Heart right ventricle (tissue), 16 donors: ENCODE measurements at places on chromosomes 6 and 20. TPM values are rescaled to one million over a fixed set of nuclear protein-coding genes. Genes with fewer than 3 reads are reported as not detected.
A peak's percentile ranks its signal among the peaks of the same experiment; 100 is the strongest.

- H3K27ac ChIP-seq, result no peak overlapping the region
- H3K36me3 ChIP-seq, result no peaks in the 10 kb centered on the region
- H3K27me3 ChIP-seq, result no peaks in the 10 kb centered on the region
- H3K4me3 ChIP-seq, result no peak overlapping the region
- DNase-seq, result no peak
These were observed 862.7 kb upstream of the FLRT3 start for GRCh38 chr20:15200147-15200565.

GRCh38 chr6:89270951-89271721, 44.0 kb downstream of the GABRR2 start:
- H3K4me3 ChIP-seq, result no peak overlapping the region
- H3K36me3 ChIP-seq, result no peaks in the 10 kb centered on the region
- no peak for DNase-seq
- no peaks in the 10 kb centered on the region for H3K27me3 ChIP-seq
- no peak overlapping the region for H3K27ac ChIP-seq

DNA sequence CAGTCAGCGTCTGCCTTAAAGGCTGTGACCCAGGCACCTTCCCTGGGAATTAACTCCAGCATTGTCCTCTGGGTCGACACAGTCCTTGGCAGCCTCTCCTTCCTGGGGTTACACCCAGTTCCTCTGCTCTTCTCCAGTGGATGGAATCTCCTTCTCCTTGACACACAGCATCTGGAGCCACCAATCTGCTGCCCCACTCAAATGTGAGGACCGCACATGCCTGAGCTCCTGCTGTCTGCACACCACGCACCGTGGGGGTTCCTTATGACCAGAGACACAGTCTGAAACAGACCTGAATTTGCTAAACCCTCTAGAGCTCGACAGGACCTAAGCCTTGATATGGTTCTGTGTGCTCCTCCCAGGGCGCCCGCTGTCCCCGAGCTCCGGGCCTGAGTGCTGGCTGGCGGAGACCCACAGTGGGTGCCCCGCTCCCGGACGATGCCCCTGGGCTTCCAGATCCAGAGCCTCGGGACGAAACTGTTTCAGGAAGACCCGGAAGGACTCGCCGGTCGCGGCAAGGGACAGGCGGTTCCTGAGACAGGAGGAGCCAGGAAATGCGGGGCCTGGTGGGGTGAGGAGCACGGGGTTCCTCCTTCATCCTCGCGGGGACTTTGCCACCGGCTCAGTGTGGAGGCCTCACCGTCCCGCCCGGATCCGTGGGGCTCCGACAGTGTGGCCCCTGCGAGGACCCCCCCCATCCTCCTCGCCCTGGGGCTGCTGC, 2.5 kb upstream of the RAET1G start:
- H3K4me3 ChIP-seq, result peak overlapping the region; percentile 51
- peaks cover 20% of the 10 kb centered on the region for H3K27me3 ChIP-seq
- no peaks in the 10 kb centered on the region for H3K36me3 ChIP-seq
- H3K4me1 ChIP-seq, result peaks cover 29% of the 10 kb centered on the region

UTRN gene
- 23.2 TPM for polyA plus RNA-seq

- H3K4me3 ChIP-seq, result no peak overlapping the region
- no peaks in the 10 kb centered on the region for H3K27me3 ChIP-seq
- H3K36me3 ChIP-seq, result no peaks in the 10 kb centered on the region
These were observed 248.0 kb downstream of the TTLL2 start for GRCh38 chr6:167572841-167573271.

RIMS4 gene
- not detected for polyA plus RNA-seq

DNA sequence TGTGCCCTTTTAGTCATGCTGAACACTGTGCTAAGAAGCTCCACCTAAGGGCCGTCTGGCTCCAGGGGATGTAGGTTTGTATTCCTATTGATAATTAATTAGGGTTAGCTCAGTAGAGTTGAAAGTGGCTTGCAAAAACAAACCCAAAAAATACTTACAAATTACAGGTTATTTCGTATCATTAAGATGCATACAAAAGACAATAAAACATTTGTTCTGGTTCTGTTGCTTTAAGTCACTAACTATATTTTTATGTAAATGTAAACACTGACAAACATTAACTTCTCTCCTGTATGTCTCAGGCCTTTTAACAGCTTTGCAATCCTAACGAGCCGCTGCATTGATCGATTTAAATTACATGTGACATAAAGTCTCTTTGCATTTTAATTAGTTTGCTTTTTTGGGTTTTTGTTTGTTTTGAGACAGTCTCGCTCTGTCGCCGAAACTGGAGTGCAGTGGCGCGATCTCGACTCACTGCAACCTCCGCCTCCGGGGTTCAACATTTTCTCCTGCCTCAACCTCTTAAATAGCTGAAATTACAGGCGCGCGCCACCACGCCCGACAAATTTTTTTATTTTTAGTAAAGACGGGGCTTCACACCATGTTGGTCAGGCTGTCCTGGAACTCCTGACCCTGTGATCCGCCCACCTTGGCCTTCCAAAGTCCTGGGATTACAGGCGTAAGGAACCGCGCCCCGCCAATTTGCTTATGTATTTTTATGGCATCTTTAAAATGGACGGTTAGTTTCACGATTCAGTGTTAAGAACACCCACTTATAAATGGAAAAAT, 110.9 kb downstream of the HFE start:
- peaks cover 40% of the 10 kb centered on the region for H3K4me1 ChIP-seq
- peak overlapping the region; percentile 48 for H3K4me3 ChIP-seq
- no peaks in the 10 kb centered on the region for H3K27me3 ChIP-seq
- no peaks in the 10 kb centered on the region for H3K36me3 ChIP-seq
- no peak for DNase-seq
- H3K27ac ChIP-seq, result peak overlapping the region; percentile 2

DNA sequence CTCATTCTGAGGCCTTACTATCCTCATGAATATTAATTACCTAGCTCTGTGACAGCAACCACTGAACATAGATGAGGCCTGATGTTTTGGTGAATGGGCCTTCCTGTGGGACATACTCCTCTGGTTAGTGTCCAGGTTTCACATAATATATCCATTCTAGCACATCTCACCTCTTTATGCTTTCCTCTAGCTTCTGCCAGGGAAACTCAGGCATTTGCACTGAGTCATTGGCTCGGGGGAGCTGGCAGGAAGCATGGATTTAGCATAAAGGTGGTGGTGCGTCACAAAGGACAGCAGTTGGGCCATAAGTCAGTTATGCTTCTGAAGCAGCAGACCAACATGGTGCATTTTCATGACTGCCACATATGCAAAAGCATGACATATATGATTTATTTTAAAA, 37.5 kb upstream of the TMEM170B start:
- no peaks in the 10 kb centered on the region for H3K27me3 ChIP-seq
- peaks cover 10% of the 10 kb centered on the region for H3K4me1 ChIP-seq
- H3K27ac ChIP-seq, result no peak overlapping the region
- no peak overlapping the region for H3K4me3 ChIP-seq
- no peak for DNase-seq

DNA sequence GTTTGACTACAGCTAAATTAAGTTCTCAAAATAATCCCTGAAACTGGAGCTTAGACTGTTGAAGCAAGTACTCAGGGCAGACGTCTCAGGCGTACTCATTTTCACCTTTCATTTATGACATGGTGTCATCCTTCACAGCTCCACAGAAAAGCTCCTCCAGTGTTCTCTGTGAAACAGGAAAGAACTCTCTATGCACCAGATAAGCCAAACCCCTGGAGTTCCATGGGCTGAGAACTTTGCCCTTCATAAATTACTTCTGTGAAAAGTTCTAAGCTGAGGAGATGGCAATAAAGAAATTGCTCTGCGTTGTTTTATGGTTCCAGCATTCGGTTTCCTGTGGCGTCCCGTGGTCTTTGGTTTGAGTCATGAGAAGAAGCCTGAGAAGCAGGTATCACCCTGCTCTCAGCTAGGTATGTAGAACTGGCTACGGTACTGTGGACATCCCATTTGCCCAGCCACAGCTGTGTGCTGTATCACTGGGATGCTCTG, 20.2 kb upstream of the RREB1 start:
- DNase-seq, result no peak
- H3K4me1 ChIP-seq, result peaks cover 11% of the 10 kb centered on the region
- no peaks in the 10 kb centered on the region for H3K27me3 ChIP-seq
- H3K27ac ChIP-seq, result no peak overlapping the region
- H3K36me3 ChIP-seq, result no peaks in the 10 kb centered on the region

- no peak for DNase-seq
- H3K27me3 ChIP-seq, result no peaks in the 10 kb centered on the region
- no peak overlapping the region for H3K27ac ChIP-seq
- H3K36me3 ChIP-seq, result no peaks in the 10 kb centered on the region
- H3K4me3 ChIP-seq, result no peak overlapping the region
- H3K4me1 ChIP-seq, result no peaks in the 10 kb centered on the region
These were observed 143.6 kb upstream of the GJE1 start for GRCh38 chr6:141988954-141989705.

- peaks cover 39% of the 10 kb centered on the region for H3K27me3 ChIP-seq
- no peak overlapping the region for H3K4me3 ChIP-seq
- DNase-seq, result no peak
- H3K27ac ChIP-seq, result no peak overlapping the region
- H3K36me3 ChIP-seq, result no peaks in the 10 kb centered on the region
These were observed 16.9 kb downstream of the CDH22 start for GRCh38 chr20:46291401-46291800.

GRCh38 chr6:150835620-150836019, 29.9 kb upstream of the MTHFD1L start:
- H3K4me1 ChIP-seq, result no peaks in the 10 kb centered on the region
- H3K27ac ChIP-seq, result no peak overlapping the region
- H3K4me3 ChIP-seq, result no peak overlapping the region
- H3K27me3 ChIP-seq, result no peaks in the 10 kb centered on the region
- H3K36me3 ChIP-seq, result peaks cover 49% of the 10 kb centered on the region

- peaks cover 25% of the 10 kb centered on the region for H3K4me1 ChIP-seq
- H3K4me3 ChIP-seq, result peak within 1 kb of the TSS; percentile 72
- H3K36me3 ChIP-seq, result peaks cover 5% of the 10 kb centered on the region
- H3K27me3 ChIP-seq, result no peaks in the 10 kb centered on the region
- H3K27ac ChIP-seq, result peak within 1 kb of the TSS; percentile 87
These were observed at the start of gene NECAB3 for GRCh38 chr20:33674294-33675135. NECAB3 (minus strand) TSS chr20:33674428; CDS start chr20:33674352, 76 bp downstream.

DNA sequence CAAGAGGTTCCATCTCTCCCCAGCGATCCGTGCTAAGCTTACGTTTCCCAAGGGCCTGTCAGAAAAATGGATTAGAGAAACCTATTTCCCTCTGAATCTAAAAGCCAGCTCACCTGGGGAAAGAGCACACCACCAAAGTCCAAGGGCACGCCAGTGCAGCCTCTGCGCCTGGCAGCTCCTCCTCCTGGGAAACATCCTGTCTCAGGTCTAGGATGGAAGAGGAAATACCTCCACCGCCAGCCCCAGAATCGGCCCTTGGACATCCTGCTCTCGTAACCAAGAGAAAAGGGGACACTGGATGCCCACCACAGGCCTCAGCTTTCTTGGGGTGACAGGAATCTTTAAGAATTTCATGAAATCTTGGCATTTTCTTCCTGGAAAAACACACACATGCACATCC, 18.7 kb downstream of the RAMACL start:
- no peaks in the 10 kb centered on the region for H3K36me3 ChIP-seq
- no peaks in the 10 kb centered on the region for H3K27me3 ChIP-seq
- no peak for DNase-seq
- H3K4me1 ChIP-seq, result peaks cover 9% of the 10 kb centered on the region
